Activated CD4-positive, CD25-positive, alpha-beta regulatory T cell (primary cell): ENCODE measurements at places on chromosomes 2 and 18.

GRCh38 chr2:71001981-71002570, 7.4 kb upstream of the TEX261 start:
- DNase-seq: no peak

DNA sequence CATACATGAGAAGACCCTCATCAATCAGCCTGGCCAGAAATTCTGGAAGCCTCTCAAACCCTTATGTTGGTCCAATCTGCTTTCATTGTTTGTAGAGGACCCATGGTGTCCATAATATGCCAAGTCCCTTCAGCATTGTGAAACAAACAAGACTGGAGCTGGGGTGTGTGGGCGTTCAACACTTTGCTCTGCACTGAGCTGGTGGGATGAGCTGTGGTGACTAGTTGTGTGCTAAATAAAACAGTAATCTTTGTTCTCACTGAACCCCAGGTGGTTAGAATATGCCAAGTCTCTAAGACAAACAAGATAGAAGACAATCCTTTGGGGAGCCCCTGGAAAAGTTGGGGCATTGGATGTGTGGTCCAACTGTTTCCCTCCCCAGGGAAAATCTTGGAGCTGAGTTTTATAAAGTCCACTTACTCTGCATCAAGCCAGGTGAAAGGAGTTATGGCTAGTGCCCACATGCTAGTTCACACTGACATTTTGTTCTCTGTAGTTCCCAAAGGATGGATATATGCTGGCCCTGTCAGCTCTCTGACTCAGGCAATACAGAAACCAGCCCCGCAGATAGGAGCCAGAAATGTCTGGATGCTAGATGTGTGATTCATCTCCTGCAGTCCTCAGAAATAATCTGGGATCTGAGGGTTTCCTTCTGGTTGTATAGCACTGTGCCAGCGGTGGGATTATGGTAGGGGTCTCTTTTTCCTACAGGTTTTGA, 260.2 kb downstream of the TMX3 start:
- DNase-seq: no peak

GRCh38 chr2:42105330-42106256, 57.8 kb downstream of the PKDCC start:
- peak; percentile 42 for DNase-seq

GRCh38 chr18:23189768-23190661, 54.7 kb downstream of the CABLES1 start:
- no peak for DNase-seq

GRCh38 chr2:127235082-127235702, 15.1 kb upstream of the CYP27C1 start:
- no peak for DNase-seq

DNA sequence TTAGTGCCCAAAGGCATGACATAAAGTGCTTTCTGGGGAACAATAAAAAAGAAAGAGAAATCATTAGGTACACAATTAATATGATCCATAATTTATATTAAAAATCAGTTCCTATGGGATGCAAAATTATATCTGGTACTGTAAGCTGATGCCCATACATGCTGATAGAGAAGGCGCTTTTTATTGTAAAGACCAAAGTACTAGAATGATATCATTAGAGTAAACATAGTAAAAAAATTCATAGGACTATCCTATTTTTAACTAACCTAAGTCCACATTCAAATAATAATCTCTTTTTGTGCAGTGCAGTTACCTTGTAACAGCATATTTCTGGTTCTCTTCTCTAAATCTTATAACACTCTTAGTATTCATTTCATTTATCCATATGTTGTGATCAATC, 252.2 kb downstream of the ASXL3 start:
- DNase-seq: no peak

DNA sequence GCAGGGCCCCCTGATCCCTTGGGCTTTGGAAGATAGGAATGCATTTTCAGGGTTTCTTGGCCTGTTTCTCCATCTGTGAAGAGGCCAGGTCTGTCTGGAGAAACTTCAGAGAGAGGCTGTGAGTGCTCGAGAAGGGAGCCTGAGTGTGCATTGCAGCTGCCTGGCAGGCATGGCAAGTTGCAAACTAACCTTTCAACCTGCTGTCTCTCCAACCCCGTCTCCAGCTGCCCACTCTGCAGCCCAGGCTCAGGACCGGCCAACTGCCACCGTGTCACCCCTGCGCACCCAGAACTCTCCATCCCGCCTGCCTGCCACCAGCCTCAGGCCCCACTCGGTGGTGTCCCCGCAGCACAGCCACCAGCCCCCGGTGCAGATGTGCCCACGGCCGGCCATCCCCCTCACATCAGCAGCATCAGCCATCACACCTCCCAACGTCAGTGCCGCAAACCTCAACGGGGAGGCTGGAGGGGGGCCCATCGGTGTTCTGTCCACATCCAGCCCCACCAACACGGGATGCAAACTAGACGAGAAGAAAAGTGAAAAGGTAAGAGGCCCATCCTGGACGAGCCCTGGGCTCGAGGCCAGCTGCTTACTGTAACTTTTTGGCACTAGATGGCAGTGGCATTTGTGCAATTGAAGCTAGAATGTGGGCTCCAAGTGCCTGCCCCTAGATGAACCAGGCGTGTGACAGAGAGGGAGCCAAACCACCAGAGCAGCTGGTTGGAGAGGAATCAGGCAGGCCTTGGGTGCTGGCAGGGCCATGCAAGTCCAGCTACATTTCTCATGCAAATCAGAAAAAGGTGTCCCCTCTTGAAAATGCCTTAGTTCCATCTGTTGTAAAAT, 164.6 kb downstream of the SEPTIN10 start:
- DNase-seq: no peak

- DNase-seq: no peak
Measured at GRCh38 chr2:122519366-122519765, 763.9 kb downstream of the TSN start.

GRCh38 chr18:8948471-8949149, 153.9 kb upstream of the NDUFV2 start:
- DNase-seq: no peak

DNA sequence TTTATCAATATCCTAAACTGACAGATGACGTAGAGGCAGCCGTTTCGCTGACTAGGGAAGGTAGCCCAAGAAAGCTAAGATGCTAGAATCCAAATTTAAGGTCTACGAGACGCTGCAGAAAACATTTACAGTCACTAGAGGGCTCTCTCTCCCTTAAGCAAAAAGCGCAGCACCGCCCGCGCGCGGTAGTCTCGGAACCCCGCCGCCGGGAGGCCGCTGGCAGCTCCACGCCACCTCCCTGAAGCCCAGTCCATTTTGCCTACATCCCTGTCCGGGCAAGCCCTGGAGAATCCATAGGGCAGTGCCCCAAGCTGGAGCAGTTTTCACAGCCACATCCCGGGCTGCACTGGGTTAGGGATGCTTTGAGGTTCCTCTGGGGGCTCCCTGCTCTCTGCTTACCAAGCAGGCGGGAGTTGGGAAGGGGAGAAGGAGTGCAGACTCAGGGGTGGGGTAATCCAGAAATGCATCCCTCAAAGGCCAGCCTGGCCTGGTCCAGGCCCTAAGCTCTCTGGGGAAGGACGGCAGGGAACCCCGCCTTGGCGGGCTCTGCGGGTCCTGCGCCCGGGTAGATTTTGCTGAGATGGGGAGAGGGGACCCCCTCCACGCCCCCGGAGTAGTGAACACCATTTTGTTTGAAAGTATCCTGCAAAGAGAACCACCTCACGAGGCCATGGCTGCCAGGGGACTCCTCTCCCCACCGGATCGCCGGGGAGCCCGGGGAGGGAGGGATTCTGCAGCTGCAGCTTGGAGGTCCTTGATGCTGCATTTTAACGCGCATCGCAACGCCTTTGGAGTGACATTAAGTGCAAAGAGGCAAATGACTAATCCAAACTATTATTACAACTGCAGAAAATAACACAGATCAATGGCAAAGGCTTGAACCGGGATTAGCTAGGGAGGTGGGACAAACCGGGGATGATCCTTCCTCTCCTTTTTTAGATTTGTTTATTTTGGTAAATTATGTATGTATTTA, 1.3 kb upstream of the DPYSL5 start:
- DNase-seq: no peak
